ENCODE measurements at places on chromosomes 11 and 22.

DNA sequence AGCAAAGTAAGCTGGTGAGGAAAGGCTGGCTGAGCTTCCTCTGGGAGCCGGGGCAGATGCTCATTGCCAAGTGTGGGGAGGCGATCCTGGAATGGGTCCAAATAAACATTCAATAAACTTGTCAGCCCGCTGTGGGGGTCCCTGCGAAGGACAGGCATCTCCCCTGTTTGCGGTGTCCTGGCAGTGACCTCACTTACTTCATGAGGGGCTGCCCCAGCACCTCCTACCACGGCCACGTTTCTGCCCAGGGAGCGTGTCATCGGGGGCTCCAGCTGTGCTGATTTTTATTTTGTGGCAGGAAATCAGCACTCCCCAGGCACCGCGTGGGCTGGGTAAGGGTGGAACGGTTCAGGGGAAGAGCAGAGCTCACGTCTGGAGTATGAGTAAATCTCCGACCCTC lies 493.9 kb upstream of the B3GAT1 start:
- DNase-seq, result no peak

DNA sequence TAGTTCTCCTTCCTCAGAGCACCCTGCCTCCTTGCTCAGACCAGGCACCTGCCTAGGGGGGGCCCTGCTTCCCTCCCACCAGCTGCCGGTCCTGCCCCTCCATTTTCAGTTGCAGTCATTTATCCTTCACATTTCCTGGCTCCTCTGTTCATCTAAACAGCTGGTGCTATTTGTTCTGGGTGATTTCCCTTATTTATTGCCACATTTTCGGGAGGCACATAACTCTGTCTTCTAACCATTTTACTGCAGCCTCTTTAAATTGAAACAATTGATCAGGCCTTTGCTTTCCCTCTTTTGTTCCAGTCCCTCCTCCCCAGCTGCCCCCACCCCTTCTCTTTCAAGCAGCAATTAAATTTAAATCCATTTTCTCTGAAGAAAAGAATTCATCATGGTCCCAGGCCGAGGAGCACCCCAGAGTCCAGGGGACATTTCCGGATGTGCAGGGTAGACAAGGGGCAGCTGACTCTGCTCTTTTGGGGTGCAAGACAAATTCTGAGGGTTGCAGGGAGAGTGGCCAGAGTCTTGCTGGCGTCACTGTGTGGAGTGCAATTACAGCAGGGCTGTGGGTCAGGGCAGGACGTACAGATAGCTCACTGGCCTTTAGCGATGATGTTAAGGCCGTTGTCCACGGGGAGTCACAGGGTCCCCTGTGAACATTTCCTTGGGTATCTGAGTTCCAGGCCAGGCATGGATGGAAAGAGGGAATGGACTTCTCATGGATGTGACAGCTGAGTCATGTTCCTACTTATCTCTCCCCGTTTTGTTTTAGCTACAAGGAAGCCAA lies 476.4 kb downstream of the TBC1D22A start:
- DNase-seq, result no peak

GRCh38 chr11:67345920-67346819 lies 7.2 kb downstream of the POLD4 start:
- peak; percentile 54 for DNase-seq

DNA sequence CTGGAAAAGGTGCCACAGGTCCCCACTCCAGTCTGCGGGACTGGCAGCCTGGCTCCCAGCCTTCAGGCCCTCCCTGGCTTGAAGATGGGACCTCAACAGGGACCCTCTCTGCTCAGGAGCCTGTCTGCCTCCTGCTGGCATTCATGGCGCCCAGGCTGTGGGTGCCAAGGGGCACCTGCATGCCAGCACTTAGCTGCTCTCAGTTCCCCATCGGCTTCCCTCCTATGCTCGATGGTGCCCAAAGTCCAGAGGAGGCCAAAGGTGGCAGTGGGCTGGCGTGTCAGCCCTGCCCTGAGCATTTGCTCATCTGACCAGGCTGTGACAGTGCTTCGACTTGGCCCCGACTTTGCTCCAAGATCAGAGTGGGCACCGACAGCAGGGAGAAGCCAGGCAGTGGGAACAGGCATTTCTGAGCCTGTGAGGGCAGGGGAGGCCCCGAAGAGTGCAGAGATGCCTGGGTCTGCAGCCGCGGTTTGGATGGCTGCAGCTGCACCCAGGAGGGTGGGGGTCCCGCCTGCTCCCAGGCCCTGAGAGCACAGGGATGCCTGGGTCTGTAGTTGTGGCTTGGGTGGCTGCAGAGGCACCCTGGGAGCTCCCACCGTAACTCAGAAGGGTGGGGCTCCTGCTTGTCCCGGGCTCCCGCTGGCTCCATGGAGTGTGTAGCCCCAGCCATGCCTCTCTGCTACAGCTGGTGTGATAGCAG lies 463.6 kb downstream of the TBC1D22A start:
- DNase-seq, result no peak

- no peak for DNase-seq
These were observed 46.4 kb downstream of the ME3 start for GRCh38 chr11:86625981-86626380.

DNA sequence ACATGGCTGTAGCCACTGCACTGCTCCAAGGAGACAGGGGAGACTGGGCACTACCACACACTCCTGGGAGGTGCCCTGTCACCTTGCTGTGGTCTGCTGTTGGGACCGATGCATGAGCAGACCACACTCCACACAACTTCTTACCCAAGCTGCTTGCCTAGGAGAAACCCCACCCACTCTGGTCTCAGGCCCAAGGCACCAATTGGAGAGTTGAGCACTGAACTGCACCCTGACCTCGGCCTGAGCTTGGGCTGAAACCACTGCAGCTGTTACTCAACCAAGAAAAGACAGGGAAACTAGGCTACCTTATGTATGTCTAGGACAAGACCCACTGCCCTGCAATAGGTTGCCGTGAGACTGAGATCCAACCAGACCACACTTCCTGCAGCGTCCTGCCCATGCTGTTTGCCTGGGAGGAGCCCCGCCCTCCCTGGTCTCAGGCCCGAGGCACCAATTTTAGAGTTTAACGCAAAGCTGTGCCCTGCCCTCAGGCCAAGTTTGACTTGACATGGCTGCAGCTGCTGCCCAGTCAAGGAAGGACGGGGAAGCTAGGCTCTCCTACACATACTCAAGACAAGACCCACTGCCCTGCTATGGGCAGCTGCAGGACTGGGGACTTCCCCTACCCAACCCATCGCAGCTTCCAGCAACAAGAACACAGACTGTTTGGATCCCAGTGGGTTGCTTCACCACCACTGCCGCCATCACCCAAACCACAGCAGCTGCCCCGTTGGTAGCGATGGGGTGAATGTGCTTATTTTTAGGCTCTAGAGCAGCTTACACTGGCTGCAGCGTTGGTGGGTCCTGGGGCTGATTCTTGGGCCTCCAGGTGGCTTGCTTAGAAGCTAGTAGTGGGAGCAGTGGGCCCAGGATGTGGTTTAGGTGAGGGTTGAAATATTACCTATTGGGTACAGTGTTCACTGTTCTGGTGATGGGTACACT lies 66.8 kb downstream of the BRD1 start:
- DNase-seq, result no peak

GRCh38 chr11:61144511-61145179 lies 16.6 kb downstream of the VPS37C start:
- no peak for DNase-seq

DNA sequence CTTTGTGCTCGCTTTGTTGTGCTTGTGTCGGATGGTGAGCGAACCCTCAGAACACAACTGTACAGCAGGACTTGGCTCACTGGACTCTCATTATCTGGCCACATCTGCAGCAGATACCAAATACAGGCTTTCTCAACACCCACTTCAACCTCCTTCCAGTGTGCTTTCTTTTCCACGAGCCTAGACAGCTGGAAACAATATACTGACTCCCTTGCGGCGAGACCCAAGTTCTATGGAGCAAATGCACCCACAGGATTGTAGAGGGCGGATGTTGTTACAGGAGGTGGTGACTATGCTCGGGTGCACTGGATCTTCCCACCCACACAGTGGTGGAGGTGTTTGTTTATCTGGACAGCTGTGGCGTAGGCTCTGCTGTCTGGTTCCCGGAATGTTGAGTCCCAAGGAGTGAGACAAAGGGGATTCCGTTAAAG lies 204.3 kb downstream of the TENM4 start:
- DNase-seq, result no peak

GRCh38 chr22:25483931-25484330 lies 80.5 kb upstream of the GRK3 start:
- no peak for DNase-seq

- peak; percentile 65 for DNase-seq
These were observed at the start of gene RCE1 for GRCh38 chr11:66842896-66843775. Gene RCE1 (plus strand): TSS chr11:66843441. CDS start chr11:66843456, 15 bp downstream.

GRCh38 chr22:18970176-18970947 lies 34.3 kb upstream of the PRODH start:
- DNase-seq, result no peak

GRCh38 chr11:116794851-116795250 lies 3.2 kb upstream of the APOA5 start:
- no peak for DNase-seq

DNA sequence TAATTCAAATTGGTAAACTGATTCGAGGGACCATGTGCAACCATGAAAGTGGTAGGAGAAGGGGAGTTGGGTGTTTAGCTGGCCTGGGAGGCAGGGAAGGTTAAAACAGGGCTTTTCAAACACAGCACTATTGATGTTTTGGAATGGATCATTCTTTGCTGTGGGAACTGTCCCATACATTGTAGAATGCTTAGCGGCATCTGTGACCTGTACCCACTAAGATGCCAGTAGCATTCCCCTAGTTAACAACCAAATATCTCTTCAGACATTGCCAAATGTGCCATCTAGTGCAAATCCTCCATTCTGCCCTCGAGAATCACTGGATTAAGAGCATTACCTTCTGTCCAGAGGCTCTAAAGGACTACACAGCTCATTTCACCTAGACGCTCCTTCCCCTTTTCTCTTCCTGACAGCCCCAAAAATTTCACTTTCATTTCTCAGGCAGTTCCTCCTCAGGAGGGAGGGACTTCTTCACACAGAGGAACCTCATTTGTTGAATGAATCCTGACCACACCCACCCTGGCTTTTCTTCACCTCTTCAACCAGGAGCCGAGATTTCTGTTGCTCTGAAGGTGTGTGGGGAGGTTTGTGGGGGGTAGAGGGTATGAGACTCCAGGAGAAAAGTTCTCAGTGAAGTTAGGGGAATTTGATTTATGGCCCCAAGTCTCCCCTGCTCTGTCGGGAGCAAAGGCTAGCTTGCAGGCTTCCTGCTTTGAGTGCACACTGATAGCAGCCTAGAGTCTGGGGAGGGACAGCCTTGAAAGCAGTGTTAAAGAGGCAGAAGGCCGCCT lies at the start of gene TRIM34:
TRIM34 (plus strand) TSS at position 513 of the 791 bp plus-strand sequence. CDS start 7,331 bp downstream, outside the sequence.
- no peak for DNase-seq

- DNase-seq, result no peak
These were observed 6.3 kb downstream of the LDHAL6A start for GRCh38 chr11:18461909-18462308.

GRCh38 chr11:115884800-115885534 lies 380.8 kb upstream of the CADM1 start:
- no peak for DNase-seq

GRCh38 chr11:79312617-79313529 lies 128.0 kb downstream of the TENM4 start:
- no peak for DNase-seq

GRCh38 chr11:131745405-131745804 lies 375.0 kb downstream of the NTM start:
- DNase-seq, result no peak

DNA sequence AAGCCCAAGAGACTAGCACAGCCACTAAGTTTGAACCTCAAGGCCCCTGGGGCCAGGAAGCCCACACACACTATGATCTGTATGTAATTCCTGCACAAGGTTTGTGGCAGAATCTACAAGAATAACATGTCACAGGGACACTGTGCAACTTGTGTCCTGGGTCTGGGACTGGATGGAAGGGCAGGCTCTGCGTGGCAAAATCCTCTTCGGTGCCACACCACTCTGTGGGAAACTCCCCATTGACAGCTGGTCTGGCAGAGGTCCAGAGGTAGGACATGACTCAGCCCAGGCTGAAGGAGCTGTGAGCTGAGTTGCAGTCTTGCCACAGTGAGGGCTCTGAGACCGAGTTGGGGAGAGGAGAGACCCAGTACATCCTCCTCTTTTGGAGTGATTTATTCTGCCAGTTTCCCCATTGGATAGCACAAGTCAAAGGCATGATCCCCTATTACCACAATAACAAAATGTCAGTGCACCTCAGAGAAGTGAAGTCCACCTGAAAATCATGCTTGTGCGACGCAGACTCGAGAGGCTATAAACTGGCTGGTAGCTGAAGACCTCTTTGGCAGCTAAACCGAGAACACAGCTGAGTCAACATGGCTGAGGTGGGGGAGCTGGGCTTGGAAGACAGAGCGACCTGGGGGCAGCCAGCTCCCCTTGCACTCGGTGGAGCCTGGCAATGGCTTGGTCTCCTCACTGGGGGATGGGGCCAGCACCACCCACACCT lies 23.3 kb upstream of the SERPIND1 start:
- no peak for DNase-seq

DNA sequence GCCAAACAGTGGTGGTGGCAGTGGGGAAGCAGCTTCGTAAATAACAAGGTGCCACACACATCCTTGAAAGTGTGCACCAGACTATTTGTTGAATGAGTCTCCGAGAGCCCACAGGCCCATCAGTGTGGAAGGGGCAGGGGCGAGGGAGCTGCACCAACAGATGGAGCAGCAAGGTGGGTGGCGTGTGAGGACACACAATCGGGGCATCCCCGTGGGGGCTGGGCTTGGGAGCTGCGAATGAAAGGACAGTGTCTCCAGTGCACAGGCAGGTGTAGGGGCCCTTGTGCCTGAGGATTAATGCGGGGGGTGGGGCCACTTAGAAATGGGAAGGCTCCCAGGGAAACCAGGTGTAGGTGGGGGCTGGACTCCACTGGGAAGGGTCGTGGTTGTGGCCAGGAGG lies 2.8 kb downstream of the NRXN2 start:
- no peak for DNase-seq

DNA sequence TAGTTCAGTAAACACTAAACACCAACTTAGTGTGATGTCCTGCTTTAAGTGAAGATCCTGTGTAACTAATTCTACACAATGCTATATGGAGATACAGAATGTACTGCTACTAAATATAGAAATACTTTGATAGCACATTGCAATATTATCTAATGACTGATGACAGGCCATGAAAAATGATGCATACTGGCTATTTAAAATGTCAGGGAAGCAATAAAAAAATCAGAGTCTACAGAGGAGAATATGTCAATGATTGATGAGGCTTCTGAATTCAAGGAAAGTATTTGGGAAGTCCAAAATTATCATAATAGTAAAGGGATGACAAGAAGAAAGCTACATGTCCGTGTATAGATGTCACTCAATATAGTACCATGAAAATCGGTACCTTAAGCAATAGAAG lies 55.3 kb downstream of the GUCY1A2 start:
- DNase-seq, result no peak

DNA sequence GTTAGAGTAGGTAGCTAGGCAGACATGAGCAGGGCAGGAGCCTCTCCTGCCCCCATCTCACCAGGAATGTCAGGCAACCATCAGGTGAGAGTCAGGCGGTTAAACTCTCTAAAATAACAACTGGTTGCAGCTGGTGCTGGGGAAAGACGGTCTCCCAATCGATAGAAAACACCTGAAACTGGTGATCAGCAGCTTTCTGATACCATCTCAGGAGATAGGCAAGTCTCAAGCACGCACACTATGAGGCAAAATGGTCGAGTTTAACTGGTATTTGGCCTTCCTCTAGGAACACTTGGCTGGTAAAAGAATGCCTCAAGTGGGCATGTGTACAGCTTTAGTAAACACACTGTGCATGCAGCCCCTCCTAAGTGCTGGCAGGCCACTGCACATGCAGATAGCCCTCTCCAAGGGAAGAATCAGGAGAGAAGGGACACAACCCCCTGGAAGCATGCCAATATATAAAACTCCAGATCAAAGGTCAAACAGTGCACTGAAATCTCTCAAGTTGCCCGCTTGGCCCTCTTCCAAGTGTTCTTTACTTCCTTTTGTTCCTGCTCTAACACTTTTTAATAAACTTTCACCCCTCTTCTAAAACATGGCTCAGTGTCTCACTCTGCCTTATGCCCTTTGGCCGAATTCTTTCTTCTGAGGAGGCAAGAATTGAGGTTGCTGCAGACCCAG lies 88.7 kb downstream of the USP35 start:
- DNase-seq, result no peak

All from HCT116 (cell line).